ENCODE measurements at places on chromosomes 4 and X.

GRCh38 chrX:18887825-18888212 is 96.1 kb downstream of the PHKA2 start:
- no peak for DNase-seq

DNA sequence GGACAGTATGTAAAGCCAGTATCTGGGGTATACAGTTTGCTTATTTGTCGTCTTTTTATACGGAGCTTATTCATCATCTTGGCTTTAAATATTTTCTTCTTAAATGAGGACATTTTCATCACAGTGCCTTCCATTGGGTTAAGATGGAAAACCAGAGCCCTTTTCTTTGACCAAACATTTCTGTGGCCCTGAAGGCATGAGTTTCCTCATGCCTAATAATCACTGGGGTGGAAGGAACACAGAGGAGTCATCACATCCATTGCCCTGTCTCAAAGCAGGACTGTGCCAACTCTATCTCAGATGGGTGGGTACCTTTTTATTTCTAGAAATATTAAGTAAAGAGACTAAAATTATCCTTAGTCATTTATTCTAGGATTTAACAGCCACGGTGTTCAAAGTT is 40.0 kb downstream of the CHRDL1 start:
- DNase-seq = no peak

- no peak for DNase-seq
These were observed 431.6 kb downstream of the INPP4B start for GRCh38 chr4:142414366-142414990.

DNA sequence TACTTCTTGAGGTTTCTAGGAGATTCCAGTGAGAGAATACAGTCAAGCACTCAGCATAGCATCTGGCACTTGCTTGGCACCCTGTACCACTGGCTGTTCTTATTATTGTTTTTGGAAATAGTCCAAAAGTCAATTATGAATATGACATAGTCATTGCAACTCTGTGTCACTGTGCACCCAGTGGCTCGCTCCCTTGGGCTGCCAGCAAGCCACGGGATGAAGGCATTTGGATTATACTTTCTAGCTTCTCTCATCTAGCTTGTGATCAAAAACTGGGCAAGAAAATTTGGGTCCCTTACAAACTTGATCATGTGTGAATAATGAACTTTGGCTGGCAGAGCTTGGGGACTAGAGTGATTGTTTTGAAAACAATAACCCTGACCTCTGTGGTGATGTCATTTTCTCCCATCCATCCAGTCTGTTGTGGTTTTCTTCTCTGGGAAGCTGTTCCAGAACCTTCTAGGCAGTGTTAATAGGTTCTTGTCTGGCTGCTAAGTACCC is 32.7 kb upstream of the LIMCH1 start:
- DNase-seq = no peak

GRCh38 chr4:140701071-140701470 is 55.1 kb downstream of the TBC1D9 start:
- DNase-seq = no peak

DNA sequence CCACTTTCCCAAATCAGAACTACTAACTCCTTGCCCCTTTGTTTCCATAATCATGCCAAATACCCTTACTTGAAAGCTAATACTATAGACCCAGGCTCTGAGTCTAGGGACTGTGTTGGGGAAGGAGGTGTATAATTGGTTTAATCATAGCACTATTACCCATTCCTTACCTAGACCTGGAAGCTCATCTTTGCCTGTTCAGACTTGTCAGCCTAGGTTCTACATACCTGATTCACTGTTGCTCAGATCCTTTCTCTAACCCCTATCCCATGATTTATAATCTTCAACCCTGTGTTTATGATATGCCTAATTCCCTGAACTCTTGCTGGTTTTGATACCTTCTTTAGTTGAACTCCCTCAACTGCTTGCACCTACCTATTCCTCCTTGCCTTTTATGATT is 123.1 kb upstream of the GRIA3 start:
- DNase-seq = no peak

- no peak for DNase-seq
These were observed 43.1 kb downstream of the ATRX start for GRCh38 chrX:77742788-77743476.

DNA sequence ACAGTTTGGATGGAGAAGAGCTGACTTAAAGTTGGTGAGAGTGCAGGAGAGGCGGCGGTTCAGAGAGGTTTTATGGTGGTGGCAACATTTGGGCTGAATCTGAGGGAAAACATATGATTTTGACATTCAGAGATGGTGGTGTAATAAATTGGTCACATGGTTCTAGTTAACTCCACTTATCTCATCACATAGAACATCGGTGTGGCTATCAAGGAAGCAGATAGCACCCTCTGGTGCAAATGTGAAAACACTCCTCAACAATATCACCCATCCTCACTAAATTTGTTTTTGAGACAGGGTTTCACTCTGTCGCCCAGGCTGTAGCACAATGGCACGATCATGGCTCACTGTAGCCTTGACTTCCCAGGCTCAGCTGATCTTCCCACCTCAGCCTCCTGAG is 28.8 kb downstream of the SUPT20HL2 start:
- DNase-seq = no peak

GRCh38 chr4:48898733-48899431 is 7.7 kb downstream of the OCIAD2 start:
- no peak for DNase-seq

- no peak for DNase-seq
These were observed 21.5 kb downstream of the RWDD4 start for GRCh38 chr4:183637461-183637860.

GRCh38 chr4:98383431-98384106 is 122.4 kb downstream of the RAP1GDS1 start:
- no peak for DNase-seq

- DNase-seq = no peak
These were observed 20.6 kb upstream of the MAML3 start for GRCh38 chr4:140174543-140174942.

DNA sequence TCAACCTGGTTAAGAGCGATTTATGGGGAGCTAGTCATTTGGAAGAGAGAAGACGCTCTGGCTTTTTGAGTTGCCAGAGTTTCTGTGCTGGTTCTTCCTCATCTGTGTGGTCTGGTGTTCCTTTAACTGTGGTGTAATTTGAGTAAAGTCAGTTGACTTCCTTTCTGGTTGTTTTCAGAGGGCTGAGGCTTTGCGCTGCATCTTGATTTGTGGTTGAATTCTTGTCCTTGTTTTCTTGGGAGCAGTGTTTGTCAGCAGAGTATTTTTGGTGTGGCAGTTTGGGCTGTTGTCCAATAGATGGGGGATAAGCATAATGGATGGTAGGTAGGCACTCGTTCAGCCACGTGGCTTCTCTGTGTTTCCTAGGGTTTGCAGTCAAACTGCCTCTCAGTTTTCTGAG is 2143.2 kb upstream of the TENM3 start:
- DNase-seq = no peak

DNA sequence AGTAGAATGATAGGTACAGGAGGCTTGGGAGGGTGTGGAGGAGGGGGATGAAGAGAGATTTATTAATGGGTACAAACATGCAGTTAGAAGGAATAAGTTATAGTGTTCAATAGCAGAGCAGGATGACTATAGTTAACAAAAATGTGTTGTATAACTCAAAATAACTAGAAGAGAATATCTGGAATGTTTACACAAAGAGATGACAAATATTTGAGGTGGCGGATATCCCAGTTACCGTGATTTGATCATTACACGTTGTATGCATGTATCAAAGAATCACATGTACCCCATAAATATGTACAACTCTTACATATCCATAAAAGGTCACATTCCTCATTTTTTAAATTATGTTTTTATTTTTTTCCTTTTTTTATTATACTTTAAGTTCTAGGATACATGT is 456.6 kb downstream of the MAGEB5 start:
- DNase-seq = no peak

DNA sequence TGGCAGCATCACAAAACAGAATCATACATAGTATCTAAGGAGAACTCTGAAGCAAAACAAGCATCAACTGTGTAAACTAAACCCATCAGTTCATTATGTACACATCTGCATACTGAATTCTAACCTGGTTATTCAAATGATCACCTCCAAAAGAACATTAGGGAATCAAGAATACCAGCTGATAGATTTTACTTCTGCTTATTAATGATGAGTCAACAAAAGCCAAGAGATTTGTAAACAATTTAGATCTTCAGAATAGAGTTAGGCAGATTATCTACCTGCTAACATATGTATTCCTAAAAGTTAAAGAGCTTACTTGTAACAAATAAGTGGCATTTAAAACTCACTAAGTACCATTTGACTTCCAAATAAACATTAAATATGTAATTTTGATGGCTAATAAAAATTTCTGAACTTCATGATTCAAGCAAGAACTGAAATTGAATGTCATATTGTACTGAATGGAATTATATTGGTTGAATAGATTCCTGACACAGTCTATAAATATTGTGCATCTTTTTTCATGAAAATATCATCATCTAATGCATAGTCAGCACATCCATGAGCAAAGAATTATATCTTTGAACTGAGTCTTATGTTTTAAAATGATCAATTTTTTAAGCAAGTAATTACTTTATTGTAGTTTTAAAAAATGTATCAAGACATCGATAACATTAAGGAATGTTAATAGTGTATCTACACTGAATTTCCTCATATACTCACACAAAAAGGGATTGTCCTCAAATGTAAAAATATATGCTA is 470.5 kb downstream of the GRXCR1 start:
- DNase-seq = no peak

- DNase-seq = no peak
These were observed 1.5 kb downstream of the GSTCD start for GRCh38 chr4:105710012-105710600.

- DNase-seq = no peak
These were observed 11.4 kb downstream of the RNF175 start for GRCh38 chr4:153748378-153748777.

GRCh38 chrX:72620550-72621145 is 48.0 kb upstream of the HDAC8 start:
- no peak for DNase-seq

- DNase-seq = no peak
These were observed 1.9 kb upstream of the MAMLD1 start for GRCh38 chrX:150361070-150361776.

DNA sequence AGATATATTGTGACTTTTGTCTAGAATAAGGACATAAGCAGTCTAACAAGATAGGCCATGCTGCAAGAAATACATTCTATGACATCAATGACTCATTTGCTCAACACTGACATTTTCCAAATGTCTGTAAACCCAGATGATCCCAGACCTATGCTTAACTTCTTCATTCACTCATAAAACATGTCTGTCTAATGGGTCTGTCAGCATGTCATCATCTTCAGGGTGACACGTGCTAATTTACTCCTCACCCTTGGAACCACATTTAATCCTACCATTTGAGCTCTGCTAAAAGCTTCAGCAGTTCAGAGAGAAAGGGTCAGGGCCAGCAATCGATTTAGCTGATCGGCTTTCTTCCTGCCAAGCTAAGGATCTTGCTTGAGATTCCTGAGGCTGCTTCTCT is 109.4 kb upstream of the MAP3K15 start:
- DNase-seq = no peak

Data from stimulated activated CD4-positive, alpha-beta T cell treated with anti-CD3 and anti-CD28 coated beads, Interleukin-2, amount 100 ng/mL, for 4 hours (primary cell).